Stimulated activated CD4-positive, alpha-beta T cell treated with anti-CD3 and anti-CD28 coated beads, Interleukin-12 subunit alpha, Interleukin-12 subunit beta, amount 100 ng/mL, for 4 hours (primary cell): ENCODE measurements at places on chromosomes 2 and 18.

DNA sequence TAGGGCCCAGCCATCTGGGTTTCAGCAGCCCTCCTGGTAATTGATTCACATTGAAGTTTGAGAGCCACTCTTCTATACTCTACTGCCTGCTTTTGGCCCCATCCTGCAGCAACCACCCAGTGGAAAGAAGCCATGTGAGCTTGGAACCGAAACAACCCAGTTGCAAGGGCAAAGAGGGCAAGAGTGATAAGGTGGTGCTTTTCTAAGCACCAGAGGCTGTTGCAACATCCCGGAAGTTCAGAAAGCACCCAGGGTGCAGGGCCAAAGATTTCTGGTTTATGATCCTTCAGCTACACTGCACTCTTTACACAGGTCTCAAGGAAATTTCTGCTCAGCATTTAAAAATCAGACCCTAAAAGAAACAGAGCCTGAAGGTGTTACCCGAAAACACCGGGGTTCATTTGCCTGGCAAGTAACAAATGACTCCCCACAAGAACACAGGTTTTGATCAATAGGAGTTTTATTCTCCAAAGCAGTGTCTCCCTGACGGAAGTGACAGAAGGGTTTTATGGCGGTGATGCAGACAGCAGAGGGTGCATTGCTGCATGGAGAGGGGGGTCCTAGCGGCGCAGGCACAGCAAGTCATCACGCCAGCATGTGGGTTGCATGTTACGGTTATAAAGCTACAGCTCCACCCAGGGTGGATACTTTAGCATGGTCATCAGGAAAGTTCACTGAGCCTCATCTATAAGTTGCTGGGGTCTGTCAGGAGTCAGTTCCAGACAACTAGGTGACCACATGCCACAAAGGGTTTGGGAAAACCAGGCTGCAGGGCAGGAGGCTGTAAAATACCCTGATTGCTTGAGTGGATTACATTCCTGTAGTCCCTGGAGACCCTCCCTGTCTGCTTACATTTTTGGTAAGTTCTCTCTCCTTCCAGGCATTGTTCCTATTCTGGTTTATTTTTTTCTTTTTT lies 28.8 kb upstream of the TMEM37 start:
- no peak for DNase-seq

GRCh38 chr2:73925853-73926492 lies 707 bp upstream of the DGUOK start:
- no peak for DNase-seq

DNA sequence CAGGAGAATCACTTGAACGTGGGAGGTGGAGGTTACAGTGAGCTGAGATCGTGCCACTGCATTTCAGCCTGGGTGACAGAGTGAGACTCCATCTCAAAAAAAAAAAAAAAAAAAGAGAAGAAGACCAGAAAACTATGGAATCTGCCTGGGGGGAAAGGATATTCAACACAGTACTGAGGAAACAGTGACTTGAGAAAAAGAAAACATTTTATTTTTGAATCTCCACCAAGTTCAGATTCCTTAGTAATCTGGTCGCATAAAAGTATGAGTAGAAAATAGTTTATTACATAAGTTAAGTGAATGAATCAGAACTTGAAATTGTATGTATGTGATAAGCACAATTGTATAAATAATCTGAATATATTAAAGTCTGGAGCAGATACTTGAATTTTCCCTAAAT lies 13.0 kb upstream of the HAT1 start:
- no peak for DNase-seq

DNA sequence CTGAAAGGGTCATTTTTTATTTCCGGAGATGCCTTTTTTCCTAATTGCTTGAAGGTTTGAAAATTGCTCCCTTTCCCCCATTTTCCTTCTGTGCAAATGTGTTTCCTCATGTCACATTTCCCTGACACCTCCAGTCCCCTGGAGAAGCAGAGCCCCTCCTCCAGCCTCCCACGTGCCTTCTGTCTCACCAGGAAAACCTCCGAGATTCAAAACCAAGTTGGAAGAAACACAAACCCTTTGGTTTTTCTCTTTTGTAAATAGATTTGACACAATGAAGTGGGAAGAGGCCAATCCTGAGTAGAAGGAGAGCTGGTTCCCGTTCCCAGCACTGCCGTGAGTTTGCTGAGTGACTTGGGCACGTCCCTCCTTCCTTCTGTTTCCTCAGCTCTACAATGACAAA lies 125.4 kb upstream of the MYCN start:
- no peak for DNase-seq

- DNase-seq, result no peak
Observed at GRCh38 chr18:51108330-51108729, 78.3 kb downstream of the SMAD4 start.

DNA sequence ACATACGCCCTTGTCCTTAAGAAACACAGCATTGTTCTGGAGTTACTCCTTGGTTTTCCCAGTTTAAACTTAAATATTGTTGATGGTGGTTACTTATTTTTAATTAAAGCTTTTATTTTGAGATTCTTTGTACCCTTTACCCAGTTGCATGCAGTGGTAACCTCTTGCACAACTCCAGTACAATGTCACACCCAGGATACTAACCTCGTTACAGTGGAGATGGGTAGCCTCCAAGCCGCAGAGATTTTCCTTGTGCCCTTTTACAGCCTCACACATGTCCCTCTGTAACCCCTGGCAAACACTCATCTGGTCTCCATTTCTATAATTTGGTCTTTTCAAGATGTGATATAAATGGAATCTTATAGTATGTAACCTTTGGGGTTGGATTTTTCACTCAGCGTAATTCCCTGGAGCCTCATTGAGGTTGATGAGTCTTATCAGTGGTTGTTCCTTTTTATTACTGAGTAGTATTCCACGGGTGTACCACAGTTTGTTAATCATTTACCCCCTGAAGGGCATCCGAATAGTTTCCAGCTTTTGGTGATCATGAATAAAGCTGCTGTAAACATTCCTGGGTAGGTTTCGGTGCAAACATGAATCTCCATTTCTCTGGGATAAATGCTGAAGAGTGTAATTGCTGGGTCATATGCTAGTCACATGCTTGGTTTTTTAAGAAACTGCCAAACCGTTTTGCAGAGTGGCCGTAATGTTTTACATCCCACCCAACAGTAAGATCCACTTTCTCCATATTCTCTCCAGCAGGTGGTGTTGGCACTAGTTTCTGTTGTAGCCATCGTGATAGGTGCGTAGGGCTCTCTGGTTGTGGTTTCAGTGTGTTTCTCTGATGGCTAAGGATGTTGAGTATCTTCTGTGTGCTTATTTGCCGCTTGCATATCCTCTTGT lies 68.6 kb downstream of the DGKD start:
- no peak for DNase-seq

GRCh38 chr2:193843675-193844074 lies 1648.9 kb upstream of the TMEFF2 start:
- DNase-seq, result no peak
